Mucosa of descending colon (tissue), 3 donors: ENCODE measurements at places on chromosomes 4 and X. TPM values are rescaled to one million over a fixed set of nuclear protein-coding genes. Genes with fewer than 3 reads are reported as not detected.

GRCh38 chrX:47644557-47645091, 5.7 kb downstream of the ELK1 start:
- no peak for DNase-seq

TFE3 gene
- 26.6 TPM for total RNA-seq

GRCh38 chr4:152500800-152501434, 35.0 kb downstream of the FBXW7 start:
- peak; percentile 95 for DNase-seq

HERC5 gene
- 4.0 TPM for total RNA-seq

- DNase-seq, result no peak
These were observed 372.9 kb upstream of the NDST3 start for GRCh38 chr4:117661091-117662072.

DNA sequence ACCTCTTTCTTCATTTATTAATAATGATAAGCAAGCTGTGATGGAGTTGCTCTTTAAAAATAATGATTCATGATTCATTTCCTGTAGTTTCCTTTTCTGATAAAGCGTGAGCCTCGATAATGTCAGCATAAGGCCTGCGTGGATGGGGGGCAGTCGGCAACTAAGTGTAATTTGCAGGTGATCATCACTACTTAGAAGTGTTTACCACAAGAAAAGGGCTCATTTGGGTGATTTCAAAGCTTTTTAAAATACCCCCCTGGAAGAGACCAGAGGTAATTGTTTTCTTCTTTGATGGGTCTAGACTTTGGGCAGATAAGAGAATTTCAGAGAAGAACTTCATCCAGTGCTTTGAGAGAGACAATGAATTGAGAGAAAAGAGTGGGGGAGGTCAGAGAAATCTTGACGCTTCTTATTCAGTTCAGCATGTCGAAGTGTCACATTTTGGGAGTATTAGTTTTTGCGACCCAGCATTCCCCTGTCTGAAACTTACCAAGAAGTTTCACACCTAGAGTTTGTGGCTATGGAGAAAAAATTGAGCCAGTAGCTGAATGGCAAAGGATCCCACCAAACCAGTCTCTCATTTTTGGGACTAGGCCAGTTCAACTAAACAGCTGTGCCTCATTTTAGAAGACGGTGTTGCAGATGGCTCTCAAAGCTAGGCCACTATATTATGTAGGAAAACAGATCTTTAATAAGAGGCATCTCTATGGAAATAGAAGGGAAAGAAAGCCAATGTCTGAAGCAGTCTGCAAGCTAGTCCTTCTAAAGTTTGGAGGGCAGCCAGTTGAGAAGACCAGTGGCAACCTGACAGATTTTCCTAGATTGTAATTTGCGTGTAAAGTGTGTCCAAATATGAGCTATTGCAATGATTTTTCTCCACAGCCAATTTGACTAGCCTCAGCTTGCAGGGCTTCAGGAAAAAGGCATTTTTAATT, 171.0 kb upstream of the PPP1R2C start:
- DNase-seq, result no peak

GPRASP2 gene
- total RNA-seq, result 2.8 TPM

N4BP2 gene
- 7.2 TPM for total RNA-seq

DNA sequence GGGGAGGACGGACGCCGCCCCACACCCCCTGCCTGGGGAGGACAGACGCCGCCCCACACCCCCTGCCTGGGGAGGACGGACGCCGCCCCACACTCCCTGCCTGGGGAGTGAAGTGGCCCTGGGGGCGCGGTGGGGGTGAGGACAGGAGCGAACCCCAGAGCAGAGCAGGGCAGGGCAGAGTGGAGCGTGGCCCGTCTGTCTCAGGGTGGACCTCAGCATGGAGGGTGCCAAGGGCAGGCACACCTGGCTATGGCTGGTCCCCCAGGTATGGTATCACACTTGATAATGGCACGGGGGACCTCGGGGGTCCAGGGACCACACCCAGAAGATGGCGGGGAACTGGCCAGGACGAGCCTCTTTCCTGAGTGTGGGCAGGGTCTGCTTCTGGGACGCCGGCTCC, 9.6 kb downstream of the LRPAP1 start:
- peak; percentile 28 for DNase-seq

DNA sequence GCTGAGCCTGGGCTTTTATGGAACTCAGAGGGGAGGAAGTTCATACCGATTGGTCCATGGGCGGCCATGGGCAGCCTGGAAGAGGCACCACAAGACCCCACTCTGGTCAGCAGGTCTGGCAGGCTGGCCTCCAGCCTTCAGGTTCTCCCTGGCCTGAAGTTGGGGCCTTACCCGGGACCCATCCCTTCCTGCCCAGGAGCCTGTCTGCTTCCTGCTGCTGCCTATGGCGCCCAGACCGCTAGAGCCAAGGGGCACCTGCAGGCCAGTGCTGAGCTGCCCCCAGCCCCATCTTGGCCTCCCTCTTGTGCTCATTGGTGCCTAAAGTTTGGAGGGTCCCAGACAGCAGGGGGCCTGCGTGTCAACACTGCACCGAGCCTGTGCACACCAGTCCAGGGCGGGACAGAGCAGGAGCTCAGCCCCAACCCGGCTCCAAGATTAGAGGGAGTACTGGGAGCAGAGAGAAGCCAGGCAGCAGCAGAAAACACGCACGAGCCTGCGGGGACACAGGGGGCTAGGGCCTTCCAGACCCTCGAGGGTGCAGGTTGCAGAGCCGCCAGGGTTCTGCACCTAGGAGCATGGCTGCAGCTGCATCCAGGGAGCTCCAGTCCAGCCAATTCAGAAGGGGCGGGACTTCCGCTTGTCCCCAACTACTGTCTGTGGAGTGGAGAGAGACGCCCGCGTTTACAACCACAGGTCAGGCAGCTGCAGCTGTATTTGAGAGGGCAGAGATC, 30.7 kb upstream of the ZNF280C start:
- DNase-seq, result peak; percentile 58

DNA sequence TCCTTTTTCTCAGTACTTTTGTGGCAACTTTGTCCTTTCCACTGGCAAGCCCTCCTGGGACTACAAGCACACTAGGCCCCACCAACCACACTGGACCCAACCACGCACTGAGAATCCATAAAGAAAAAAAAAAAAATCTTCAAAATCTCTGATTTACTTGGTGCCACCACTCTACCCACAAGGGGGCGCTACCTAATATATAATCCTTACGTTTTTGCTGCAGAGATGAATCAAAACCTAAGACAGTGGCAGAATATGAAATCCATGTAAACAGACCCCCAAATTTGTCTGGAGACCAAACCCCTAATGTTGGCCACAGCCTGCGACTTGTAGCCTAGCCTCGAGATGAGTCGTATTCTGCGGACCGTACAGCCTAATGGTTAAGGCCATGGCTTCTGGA, 63.5 kb upstream of the ARHGAP36 start:
- no peak for DNase-seq

RAI2 gene
- total RNA-seq, result 3.6 TPM

DNA sequence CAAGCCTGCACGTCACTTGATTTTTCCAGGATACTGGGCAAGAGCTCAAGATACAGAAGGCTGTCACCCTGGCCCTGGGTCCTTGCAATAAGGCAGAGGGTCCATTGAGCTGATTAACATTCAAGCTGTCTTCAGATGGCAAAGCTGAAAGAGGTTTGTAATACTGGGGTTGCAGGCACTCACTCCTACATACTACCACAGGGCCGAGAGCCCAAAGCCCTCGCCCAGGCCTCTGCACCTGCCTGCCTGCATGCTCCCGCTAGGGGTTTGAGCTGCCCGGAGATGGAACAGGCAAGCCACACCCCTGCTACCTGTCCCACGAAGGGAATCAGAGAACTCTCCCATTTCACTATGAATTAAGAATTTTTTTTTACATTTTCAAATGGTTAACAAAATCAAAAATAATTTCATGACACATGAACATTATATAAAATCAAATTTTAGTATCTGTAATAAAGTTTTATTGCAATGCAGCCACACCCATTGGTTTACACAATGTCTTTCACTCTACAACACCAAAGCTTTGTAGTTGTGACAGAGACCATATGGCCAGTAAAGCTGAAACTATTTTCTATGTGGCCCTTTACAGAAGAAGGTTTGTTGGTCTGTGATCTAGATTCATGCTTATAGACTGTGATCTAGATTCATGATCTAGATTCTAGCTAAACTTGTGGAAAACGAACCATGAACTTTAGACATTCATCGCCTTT, 530.4 kb upstream of the IGFBP7 start:
- peak; percentile 28 for DNase-seq

TRIM61 gene
- total RNA-seq, result not detected

GPM6B gene
- total RNA-seq, result 4.4 TPM

UGT2A3 gene
- 71.9 TPM for total RNA-seq

DNA sequence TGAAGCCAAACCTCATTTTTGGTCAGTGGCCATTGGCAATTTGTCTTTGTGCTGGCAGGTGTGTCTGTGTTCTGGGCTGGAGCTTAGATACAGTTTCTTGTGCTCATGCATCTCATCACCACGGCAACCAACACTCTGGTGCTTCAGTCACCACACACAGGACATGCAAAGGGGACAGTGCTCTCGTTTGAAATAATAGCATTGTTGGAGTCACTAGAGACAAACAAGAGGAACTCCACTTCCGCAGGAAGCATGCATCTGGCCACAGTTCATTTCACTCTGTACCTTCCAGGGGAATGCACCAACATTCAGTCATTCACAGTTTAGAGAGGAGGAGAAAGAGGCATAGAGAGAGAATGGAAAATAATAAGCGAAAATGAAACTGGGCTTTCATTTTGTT, 267.4 kb downstream of the ANK2 start:
- no peak for DNase-seq

GRCh38 chrX:53714580-53715345, 28.2 kb upstream of the HUWE1 start:
- DNase-seq, result peak; percentile 14

GRCh38 chrX:21683941-21684340, 25.8 kb upstream of the KLHL34 start:
- no peak for DNase-seq

GRCh38 chr4:40481977-40482376, 146.8 kb downstream of the CHRNA9 start:
- DNase-seq, result no peak

CFAP99 gene
- total RNA-seq, result 1.3 TPM

GRCh38 chrX:64204701-64205440, 637 bp downstream of the AMER1 start:
- peak; percentile 59 for DNase-seq

- DNase-seq, result no peak
These were observed at the start of gene TMPRSS11E for GRCh38 chr4:68447201-68447600. TMPRSS11E (plus strand) TSS chr4:68447463; CDS start chr4:68447513, 50 bp downstream.

DNA sequence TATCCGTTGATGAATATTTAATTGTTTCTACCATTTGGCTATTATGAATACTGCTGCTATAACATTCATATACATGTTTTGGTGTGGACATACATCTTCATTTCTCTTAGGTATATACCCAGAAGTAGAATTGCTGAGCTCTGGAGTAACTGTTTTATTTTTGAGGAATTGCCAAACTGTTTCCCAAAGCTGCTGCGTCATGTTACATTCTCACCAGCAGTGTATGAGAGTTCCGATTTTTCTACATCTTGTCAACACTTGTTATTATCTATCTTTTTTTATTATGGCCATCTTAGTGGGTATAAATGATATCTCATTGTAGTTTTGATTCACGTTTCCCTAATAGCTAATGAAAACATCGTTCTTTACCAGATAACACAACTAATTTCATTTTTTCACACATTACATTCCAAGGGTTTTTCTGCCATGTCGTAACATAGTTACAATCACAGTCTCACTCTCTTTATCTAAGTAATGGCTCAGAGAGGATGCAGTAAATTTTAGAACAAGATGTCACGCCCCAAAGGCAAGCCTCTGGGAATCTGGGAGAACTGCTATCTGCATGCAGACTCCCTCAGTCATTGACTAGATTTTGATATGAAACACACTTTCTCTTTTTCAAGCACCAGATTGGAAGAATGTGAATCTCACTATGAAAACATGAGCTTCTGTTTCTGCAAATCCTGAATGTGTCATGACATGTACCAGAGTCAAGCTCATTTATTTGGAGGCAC, 10.3 kb downstream of the ARHGAP6 start:
- no peak for DNase-seq

NSG1 gene
- total RNA-seq, result 3.3 TPM

GRCh38 chr4:147370881-147371280, 110.0 kb upstream of the EDNRA start:
- DNase-seq, result peak; percentile 60

- DNase-seq, result peak; percentile 35
These were observed 8.0 kb upstream of the PITX2 start for GRCh38 chr4:110630688-110631402.

- DNase-seq, result no peak
These were observed 1041.2 kb upstream of the INTU start for GRCh38 chr4:126591583-126591982.

DNA sequence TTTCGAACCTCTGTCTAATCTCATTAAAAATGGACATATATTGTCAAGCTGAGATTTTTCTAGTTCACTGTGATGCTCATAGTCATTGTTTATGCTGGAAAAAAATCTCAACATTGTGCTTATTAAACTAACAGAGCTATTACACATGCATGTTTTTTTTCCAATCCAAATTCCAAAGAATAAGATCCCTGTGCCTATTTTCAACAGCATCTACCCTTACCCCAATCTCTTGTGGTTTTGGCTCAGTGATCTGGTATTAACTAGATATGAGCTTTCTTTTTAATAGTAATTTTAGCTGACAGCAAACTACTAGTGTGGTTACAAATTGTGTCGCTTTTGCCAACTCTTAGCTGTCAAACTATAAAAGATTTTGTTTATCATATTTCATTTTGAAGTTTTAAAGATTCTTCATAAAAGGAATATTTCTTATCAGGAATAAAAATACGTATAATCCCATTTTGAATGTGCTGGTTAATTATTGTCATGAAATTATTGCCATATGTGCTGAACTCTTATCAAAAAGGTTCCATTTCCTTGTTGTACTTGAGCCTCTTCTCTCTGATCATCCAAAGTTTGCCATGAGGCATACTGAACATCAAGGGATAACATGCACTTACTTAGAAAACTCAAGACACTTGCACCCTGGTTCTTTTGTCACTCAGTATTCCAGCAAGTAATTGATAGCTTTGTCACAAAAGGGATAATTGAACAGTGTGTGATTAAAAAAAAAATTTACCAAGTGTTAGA, 241.2 kb downstream of the ARHGAP24 start:
- no peak for DNase-seq

C1QTNF7 gene
- 13.0 TPM for total RNA-seq

ATP2B3 gene
- not detected for total RNA-seq

NPY1R gene
- total RNA-seq, result 2.8 TPM

TAF1 gene
- 35.4 TPM for total RNA-seq

DNA sequence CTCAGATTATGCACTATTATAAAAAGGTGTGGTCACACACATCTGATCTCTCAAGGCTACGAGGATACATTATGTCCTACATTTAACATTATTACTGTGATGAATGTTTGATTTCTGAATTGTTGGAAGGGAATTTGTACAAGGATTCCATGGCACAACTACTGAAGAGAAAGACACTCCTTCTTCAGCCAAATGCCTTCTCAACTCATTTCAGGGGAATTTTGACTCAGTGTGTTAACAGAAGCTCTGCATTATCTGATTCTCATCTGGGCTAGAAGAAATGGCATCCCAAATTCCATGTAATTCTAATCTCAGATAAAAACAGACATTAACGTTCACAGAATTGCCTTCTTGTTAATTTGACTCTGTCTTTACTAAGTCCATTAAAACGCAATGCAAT, 477.7 kb downstream of the PDGFC start:
- no peak for DNase-seq

GRCh38 chr4:145047151-145047550, 50.8 kb downstream of the ANAPC10 start:
- DNase-seq, result no peak

- DNase-seq, result no peak
These were observed 82.8 kb upstream of the NKX1-1 start for GRCh38 chr4:1488831-1489638.
